GM12878 (cell line): ENCODE measurements at places on chromosomes 3 and 15. TPM values are rescaled to one million over a fixed set of nuclear protein-coding genes. Genes with fewer than 3 reads are reported as not detected.

GRCh38 chr3:181999314-181999713, 287.6 kb downstream of the SOX2 start:
- no peaks in the 10 kb centered on the region for H3K4me1 ChIP-seq
- no peak overlapping the region for H3K27ac ChIP-seq
- DNase-seq: peak; percentile 9
- H3K27me3 ChIP-seq: no peaks in the 10 kb centered on the region
- no peaks in the 10 kb centered on the region for H3K36me3 ChIP-seq

DNA sequence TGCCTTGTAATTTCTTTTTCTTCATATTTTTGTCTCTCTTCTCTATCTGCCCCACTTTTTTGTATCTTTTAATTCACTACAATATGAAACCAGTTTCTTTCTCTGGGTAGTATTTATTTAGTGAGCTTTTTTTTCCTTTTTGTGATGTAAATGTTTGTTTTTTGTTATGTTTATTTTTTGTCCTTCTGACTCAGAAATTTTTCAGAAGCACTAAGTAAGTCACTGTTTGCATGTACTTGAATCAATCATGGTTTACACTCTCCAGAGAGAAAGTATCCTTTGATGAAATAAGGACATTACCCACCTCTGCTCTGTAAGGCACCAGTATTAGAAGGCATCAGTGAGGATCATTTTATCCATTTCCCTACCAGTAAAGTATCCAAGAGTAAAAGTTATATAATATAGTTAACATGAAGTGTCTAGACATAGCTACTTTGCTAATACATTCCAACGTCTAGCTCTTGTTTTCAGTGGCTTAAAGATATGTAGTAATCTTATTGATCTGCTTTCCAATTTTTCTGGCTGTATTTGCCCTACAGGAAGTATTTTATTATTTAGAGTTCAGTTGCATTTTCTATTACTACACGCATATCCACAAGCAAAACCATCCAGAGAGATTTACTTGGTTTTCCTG, 25.4 kb downstream of the FILIP1L start:
- H3K4me3 ChIP-seq: no peak overlapping the region
- H3K36me3 ChIP-seq: no peaks in the 10 kb centered on the region
- DNase-seq: no peak

DNA sequence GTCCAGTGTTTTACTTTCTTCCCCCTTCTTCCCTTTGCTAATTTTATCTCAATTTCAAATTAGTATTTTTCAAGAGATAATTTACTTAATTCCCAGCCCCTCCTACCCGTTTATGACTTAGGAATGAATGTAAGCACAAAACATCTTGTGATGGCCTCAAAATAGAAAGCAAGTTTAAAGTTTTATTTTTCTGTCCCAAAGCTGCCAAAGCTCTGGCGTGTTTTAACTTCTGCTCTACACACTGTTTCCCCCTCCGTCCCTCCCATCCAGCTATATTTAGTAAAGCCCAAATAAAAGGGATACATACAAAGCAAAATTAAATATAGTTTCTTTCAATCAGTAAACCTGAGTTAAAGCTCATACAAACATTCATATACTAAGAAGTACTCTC, 59.9 kb downstream of the IGF2BP2 start:
- no peak for DNase-seq
- H3K27me3 ChIP-seq: peaks cover 4% of the 10 kb centered on the region; the same call in 1 of the 2 replicates
- no peak overlapping the region for H3K27ac ChIP-seq
- no peak overlapping the region for H3K4me3 ChIP-seq

GRCh38 chr3:39970982-39971381, 161.6 kb downstream of the MYRIP start:
- no peaks in the 10 kb centered on the region for H3K27me3 ChIP-seq
- H3K4me3 ChIP-seq: no peak overlapping the region
- H3K27ac ChIP-seq: no peak overlapping the region
- no peak for DNase-seq

The RCN2 gene
- 7.3 and 7.9 TPM in 2 replicates for total RNA-seq

The SPSB4 gene
- not detected in 2 replicates for total RNA-seq

The FBLN2 gene
- total RNA-seq: 0.27 and 0.41 TPM in 2 replicates
